ENCODE measurements at places on chromosomes 12 and 14.

- no peak for DNase-seq
Measured at GRCh38 chr12:110790301-110790700, 47.6 kb upstream of the PPP1CC start.

DNA sequence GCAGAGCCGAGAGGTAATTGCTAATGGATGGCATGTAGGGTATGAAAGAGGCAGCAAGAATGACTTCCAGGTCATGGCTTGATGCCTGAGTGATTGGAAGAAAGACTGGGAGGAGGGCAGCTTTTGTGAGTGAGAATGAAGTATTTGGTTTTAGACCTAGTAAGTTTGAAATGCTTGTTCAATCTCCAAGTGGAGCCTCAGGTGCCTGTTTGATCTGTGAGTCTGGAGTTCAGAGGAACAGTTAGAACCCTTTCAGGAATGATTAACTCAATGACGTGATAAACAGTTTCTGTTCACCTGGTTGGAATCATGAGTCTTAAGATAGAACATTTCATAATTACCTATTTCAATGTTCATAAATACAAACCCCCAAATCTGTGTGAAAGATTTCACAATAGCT lies 10.4 kb downstream of the KCNJ8 start:
- DNase-seq: no peak

- peak; percentile 87 for DNase-seq
Measured at GRCh38 chr12:19273482-19274330, 144.2 kb downstream of the PLEKHA5 start.

- no peak for DNase-seq
Measured at GRCh38 chr14:59215322-59215721, 26.9 kb downstream of the DAAM1 start.

GRCh38 chr14:88831284-88831683 lies 6.8 kb downstream of the TTC8 start:
- no peak for DNase-seq

- no peak for DNase-seq
Measured at GRCh38 chr14:103856607-103857006, 9.2 kb upstream of the PPP1R13B start.

DNA sequence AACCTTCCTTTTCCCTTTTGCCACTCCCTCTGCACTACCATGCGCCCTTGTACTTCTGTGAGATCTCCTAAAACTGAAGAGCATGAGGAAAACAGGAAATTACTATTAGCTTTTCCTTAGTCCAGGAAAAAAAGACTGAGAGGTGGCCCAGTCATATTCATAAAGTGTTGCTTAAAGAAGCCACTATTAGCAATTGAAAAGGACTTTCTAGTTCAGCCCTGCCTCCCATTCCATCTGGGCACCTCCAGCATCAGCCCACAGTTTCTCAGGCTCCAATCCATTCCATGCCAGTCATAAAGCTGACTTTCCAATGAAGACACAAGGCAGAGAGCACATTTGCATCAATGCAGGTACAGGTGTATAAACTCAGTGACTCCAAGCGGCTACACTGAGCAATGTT lies 19.9 kb upstream of the AMIGO2 start:
- DNase-seq: no peak

DNA sequence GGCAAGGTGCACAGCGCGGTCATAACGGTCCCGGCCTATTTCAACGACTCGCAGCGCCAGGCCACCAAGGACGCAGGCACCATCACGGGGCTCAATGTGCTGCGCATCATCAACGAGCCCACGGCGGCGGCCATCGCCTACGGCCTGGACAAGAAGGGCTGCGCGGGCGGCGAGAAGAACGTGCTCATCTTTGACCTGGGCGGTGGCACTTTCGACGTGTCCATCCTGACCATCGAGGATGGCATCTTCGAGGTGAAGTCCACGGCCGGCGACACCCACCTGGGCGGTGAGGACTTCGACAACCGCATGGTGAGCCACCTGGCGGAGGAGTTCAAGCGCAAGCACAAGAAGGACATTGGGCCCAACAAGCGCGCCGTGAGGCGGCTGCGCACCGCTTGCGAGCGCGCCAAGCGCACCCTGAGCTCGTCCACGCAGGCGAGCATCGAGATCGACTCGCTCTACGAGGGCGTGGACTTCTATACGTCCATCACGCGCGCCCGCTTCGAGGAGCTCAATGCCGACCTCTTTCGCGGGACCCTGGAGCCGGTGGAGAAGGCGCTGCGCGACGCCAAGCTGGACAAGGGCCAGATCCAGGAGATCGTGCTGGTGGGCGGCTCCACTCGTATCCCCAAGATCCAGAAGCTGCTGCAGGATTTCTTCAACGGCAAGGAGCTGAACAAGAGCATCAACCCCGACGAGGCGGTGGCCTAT lies 875 bp downstream of the HSPA2 start:
- DNase-seq: no peak

DNA sequence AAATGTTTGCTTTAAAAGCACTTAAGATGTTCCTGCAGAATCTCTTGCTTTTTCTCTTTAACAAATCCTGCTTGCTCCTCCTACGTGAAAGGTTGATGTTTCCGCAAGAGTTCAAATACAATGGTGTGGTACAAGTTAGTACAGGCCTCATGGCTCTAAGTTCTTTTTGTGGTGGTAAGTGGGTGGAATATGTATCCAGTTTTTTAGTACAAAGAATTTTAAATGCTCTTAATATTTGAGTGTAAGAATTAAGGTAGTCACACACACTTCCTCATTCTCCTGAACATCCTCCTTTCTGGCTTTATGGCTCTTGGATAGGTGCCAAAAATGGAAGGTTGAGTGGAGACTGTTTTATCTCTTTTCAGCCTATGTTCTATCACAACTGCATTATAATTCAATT lies 1.8 kb downstream of the OTOGL start:
- DNase-seq: no peak

GRCh38 chr12:32419520-32419960 lies 20.2 kb downstream of the FGD4 start:
- no peak for DNase-seq

DNA sequence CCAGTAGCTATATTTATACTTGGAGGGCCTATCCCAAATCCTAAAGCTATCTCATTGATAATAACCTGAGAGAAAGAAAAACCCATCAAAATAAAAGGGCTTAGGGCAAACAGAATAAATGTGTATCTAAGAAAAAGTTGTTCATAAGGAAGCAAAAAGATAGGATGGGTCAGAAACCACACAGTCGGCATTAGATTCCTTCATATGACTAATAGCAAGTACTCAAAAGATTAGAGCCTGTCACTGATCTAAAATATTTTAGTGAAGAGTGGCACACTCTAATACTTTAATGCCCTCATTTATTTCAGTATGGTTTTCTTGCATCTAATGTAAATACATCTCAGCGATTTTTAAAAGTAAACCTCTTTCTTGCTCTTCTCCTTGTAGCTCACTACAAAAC lies 17.1 kb upstream of the NAV3 start:
- DNase-seq: no peak

GRCh38 chr14:38225946-38226345 lies 18.2 kb downstream of the SSTR1 start:
- DNase-seq: no peak

- no peak for DNase-seq
Measured at GRCh38 chr14:95234426-95234825, 77.1 kb upstream of the DICER1 start.

- DNase-seq: no peak
Measured at GRCh38 chr12:52190860-52191729, 719 bp downstream of the KRT80 start.

GRCh38 chr14:100341301-100342031 lies 18.3 kb downstream of the SLC25A47 start:
- no peak for DNase-seq

DNA sequence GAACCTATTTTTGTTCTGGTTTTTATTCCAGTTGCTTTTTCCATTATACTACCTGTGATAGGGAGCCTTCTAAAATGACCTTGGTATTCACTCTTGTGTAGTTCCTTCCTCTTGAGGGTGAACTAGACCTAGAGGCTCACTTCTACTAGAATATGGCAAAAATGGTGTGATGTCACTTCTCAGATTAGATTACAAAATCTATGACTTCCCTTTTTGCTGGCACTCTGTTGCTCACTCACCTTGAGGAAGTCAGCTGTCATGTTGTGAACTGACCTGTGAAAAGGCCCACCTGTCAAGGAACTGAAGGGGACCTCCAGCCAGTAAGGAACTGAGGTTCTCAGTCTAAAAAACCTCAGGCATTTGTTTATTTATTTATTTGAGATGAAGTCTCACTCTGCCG lies 5.7 kb downstream of the MIPOL1 start:
- DNase-seq: no peak

DNA sequence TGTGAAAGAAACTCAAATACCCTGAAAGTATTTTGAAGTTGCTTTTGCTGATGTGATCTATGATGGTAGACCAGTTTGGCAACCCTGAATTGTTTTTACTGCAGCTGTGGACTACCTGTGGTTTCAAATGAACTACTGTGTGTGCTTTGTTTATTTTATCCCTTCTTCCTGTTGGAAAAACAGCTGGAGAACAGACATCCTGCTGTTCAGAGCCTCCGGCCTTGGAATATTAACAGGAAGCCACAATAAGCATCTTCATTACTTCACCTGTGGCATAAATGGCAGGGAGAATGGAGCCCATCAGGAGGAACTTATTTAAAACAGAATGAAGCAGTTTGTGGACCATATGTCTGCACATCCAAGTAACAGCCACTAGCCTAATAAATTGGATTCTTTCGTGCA lies 104.8 kb downstream of the DUSP6 start:
- DNase-seq: no peak

- no peak for DNase-seq
Measured at GRCh38 chr14:92994131-92994676, 71.3 kb downstream of the CHGA start.

DNA sequence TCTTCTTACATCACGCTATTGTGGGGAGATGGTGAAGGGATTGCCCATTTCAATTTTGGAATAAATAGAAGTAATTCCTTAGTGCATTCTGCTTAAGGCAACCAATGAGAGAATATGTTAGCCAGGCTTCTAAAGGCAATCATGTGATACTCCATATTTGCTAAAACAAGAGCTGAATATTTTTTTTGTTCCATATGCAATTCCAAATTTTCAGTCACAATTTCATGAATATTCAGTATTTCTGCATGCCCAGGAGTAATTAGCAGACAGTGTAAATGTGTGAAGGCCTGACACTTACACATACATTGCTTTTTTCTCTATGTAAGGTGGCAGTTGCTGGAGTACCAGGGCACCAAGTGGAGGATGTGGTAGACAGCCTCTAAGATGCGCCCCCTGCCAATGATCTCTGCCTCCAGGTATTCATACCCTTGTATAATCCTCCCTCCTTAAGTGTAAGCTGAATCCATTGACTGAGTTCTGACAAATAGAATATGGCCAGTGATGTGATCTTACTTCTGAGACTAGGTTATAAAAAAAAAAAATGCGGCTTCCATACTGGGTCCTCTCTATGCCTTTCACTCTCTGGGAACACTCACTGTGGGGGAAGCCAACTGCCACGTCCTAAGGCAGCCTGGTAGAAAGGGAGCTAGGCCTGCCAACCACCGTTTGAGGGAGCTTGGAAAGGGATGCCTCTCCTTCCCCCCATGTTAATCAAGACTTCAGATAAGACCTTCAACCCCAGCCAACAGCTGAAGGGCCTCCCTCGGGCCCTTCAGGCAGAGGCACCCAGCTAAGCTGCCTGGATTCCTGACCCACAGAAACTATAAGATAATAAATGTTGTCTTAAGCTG lies 62.7 kb upstream of the PTGR2 start:
- peak; percentile 48 for DNase-seq

- DNase-seq: no peak
Measured at GRCh38 chr14:36580141-36580855, 2.1 kb downstream of the NKX2-8 start.

- no peak for DNase-seq
Measured at GRCh38 chr14:100767788-100768536, 41.3 kb downstream of the DLK1 start.

DNA sequence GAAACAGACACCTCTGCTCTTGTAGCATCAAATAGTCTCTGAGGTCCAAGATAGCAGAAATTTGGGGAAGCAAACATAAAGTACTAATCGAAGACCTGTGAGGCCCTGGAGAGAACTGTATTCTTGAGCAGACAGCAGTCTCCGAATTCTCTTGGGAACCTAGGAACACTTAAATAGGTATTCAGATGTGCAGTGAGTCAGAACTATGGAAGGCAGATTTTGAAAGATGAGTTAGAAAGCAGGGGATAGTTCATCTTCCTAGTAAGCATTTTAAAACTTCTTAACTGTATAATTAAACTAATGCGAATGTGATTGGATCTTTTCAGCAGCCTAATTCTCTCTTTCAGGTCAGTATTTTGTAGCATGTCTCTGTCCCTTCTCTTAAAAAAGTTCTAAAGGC lies 30.6 kb downstream of the NAA30 start:
- DNase-seq: no peak

GRCh38 chr14:61598980-61599379 lies 96.3 kb upstream of the HIF1A start:
- DNase-seq: no peak

DNA sequence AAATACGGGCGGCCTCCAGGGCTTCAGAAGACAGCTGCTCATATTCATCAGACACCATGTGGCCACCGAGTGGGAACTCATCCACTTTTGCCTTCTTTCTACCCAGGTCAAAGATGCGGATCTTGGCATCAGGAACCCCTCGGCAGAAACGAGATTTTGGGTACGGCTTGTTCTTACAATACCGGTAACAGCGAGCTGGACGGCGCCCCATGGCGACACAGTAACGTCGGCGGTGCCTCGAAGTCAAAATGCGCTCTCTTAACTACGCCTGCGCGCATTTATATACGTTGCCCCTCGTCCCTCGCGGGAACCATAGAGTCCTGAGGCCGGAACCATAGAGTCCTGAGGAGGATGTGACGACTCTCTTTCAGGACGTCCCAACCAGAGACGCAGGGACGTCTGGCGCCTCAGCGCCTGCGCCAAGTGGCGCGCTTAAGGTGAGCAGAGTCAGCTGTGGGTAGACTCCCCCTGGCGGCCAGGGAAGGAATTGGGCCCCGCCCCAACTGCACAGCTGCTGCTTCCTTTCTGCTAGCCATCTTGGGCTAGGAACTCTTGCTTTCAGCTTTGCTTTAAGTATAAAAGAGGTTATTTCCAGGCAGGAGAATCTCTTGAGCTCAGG lies at the start of gene RPL10L:
Gene RPL10L, minus strand, starts transcription at position 256 of the 619 bp plus-strand sequence. Its CDS starts 45 bp downstream, at position 211.
- no peak for DNase-seq

DNA sequence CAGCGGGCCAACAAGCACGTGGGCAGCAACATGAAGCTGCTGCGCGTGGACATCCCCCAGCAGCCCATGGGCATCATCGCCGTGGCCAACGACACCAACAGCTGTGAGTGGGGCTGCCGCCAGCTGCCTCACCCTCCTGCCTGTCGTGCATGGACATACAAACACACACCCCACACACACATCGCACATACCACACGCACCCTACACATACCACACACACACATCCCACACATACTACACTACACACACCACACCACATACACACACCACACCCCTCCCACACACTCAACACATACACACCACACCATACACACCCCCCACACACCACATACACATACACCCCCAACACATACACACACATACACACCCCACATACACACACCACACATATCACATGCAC lies 25.2 kb upstream of the NXPH4 start:
- no peak for DNase-seq

GRCh38 chr14:92426237-92426636 lies 87.3 kb upstream of the RIN3 start:
- DNase-seq: peak; percentile 27
